ENCODE measurements at places on chromosomes 7 and 10.

GRCh38 chr10:50224330-50224952 lies 26.9 kb downstream of the ASAH2 start:
- no peak for DNase-seq

- no peak for DNase-seq
Measured at GRCh38 chr10:34776090-34776690, 38.9 kb downstream of the PARD3 start.

DNA sequence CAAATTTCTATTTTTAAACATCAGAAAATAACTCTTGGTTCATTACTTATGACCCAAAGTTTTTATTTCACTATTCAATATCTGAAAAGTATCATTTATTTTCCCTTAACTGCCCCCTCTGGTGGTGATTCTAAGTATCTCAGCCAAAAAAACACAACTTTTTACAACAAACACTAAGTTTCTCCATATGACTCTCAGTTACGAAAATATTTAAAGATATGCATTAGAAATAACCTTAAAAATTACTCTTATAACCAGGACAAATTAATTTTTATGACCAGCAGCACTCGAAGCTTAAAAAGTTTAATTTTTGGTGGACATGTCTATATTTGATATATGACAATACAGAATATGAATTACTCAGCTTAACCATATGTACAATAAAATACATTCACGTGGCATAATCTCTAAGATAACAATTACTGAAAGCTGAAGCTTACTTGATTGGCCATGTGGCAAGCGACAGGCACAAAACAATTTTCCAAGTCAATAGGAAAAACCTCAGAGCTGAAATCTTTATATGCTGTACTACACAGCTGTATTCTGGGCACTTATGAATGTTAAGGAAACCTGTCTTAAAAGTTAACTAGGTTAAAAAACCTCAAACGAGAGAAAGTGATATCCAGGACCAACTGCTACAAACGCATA lies 2.3 kb downstream of the HNRNPA2B1 start:
- DNase-seq = no peak

- no peak for DNase-seq
Measured at GRCh38 chr10:14652067-14652466, 122.6 kb downstream of the FAM107B start.

- DNase-seq = no peak
Measured at GRCh38 chr7:158865977-158866376, 9.6 kb downstream of the DYNC2I1 start.

GRCh38 chr7:95723583-95724180 lies 48.7 kb upstream of the DYNC1I1 start:
- DNase-seq = no peak

DNA sequence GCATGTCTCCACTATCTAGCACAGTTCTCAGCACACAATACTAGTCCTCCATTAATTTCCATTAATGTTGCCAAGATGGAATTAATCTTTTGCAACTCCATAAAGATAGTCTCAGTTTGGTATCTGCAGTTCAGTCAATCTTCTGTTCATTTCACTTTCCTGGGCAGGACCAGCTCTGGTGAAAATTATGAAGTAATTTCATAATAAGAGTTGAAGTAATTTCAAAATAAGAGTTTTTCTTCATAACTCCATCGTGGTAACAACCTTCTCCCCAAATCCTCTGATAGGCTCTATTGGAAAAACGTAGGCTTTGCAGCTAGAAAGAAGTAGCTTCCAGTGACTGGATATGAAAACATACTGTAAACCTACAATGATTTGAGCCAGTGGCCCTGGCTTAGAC lies 618.2 kb downstream of the TYW1 start:
- no peak for DNase-seq

GRCh38 chr10:113527211-113527906 lies 25.5 kb upstream of the HABP2 start:
- DNase-seq = no peak

DNA sequence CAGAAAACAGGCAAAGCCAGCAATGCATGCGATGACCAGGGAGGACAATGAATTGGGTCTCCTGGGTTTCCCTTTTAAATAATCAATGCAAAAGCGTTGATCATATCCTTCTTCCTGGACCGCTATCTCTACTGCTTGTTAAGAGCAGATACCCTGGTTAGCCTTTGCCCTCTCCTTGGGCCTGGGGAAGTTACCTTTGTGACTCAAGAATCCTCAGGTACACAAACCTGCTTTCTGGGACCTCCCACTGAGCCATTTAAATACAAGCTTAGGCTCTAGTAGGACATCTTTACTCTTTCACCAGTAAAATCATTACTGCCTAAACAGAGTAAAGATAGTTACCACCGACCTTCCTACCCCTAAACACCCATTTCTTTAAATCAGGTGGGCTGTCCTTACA lies 173.9 kb downstream of the WNT2 start:
- DNase-seq = no peak

- no peak for DNase-seq
Measured at GRCh38 chr7:46320956-46321355, 399.9 kb upstream of the IGFBP3 start.

DNA sequence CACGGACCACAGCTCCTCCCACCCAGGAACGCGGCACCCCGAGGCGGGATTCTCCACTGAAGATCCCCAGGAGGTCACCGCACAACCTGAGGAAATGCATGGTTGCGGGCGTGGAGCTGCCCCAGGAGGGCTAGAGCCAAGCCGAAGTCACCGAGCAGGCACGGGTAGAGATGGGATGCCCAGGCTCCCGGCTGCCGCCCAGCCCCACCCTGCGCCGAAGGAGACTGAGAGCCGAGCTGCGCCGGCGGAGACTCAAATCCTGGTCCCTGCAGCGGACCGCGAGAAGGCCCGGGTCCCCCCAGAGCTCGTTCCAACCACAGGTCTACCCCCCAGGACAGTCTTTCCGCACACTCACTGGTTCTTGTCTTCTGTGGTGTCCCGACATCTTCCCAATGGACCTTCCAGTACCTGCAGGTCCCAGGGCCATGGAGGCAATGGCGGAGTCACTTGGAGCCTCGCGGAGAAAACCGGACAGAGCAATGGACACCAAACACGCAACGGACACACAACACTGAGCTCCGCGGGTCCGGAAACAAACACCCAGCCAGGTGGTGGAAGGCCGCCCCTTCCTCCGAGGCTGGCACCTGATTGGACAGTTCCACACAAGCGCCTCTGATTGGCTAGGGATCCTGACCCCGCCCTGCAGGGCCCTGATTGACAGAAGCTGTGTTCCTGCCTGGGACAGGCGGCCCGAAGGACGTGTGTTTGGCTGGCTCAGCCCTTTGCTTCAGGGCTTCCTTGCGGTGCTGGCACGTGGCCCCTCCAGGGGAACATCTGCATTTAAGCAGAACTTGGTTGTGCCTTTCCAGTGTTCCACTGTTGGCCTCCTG lies 331.9 kb upstream of the NUPR2 start:
- DNase-seq = peak; percentile 13

GRCh38 chr10:19491166-19491565 lies 325.1 kb upstream of the PLXDC2 start:
- DNase-seq = no peak

DNA sequence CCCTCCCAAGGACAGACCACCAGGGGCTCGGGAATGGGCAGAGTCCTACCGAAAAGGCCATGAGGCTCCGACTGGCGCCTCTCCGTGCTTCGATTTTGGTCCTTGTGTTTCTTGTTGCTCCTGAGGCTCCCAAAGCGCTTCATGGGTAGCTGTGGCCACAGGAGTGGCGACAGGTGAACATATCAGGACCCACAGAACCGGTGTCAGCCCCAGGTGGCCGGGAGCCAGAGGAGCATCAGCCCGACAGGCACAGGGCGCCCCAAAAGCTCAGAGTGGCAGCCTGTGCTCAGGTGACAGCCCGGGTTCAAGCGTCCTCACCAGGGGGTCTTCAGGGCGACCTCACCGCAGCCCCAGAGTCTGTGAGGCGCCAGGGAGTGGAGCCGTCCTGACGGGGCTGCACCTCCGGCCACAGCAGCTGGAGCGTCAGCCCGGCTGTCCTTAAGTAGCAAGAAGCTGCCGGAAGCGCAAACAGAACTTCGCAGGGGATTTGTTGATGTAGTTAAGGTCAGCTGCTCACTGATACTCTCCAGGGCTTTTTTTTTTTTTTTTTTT lies 141.0 kb downstream of the PRKAG2 start:
- DNase-seq = no peak

- no peak for DNase-seq
Measured at GRCh38 chr10:75959912-75960311, 528.5 kb downstream of the LRMDA start.
